Stimulated activated CD4-positive, alpha-beta T cell treated with anti-CD3 and anti-CD28 coated beads, Interleukin-2, amount 100 ng/mL, for 4 hours (primary cell): ENCODE measurements at places on chromosomes 5 and 9.

DNA sequence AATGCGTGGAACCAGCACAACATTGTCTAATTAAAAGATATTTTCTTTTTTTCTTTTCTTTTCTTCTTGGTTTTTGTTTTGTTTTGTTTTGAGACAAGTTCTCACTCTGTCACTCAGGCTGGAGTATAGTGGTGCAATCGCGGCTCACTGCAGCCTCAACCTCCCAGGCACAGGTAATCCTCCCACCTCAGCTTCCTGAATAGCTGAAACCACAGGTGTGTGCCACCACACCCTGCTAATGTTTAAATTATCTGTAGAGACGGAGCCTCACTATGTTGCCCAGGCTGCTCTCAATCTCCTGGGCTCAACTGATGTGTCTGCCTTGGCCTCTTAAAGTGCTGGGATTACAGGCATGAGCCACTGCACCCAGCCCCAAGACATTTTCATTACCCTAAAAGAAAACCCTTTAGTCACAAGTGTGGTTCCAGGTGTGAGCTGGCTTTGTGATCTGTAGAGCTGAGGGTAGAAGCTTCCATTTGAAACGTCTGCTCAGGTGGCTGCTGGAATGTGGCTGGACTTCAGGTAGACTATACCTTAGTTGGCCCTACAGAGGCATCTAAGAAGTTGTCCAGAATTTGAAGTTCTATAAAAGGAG is 19.1 kb upstream of the NEK6 start:
- DNase-seq = no peak

DNA sequence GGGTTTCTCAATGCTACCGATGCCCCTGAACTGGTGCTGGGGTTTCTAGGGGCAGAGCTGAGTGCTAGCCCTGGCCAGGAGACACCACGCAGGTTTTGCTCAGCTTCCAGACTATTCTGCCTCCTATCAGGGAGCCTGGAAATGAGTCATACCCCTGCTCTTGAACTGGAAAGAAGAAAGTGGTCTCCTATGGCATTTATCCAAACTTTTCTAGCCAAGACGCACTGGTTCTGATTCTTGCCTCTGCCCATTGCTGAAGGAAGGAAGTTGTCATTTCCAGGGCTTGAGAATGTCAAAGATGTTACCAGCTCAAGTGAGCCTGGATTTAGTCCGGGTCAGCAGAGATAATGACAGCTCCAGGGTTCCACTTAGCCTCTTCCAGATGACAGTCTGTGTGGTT is 561.9 kb downstream of the CDK5RAP2 start:
- no peak for DNase-seq

- DNase-seq = no peak
Measured at GRCh38 chr9:111039231-111039906, 1.1 kb upstream of the LPAR1 start.

GRCh38 chr9:89553451-89554010 is 51.3 kb upstream of the GADD45G start:
- DNase-seq = no peak
